ENCODE measurements at places on chromosomes 16 and 17. TPM values are rescaled to one million over a fixed set of nuclear protein-coding genes. Genes with fewer than 3 reads are reported as not detected.
A peak's percentile ranks its signal among the peaks of the same experiment; 100 is the strongest.

DNA sequence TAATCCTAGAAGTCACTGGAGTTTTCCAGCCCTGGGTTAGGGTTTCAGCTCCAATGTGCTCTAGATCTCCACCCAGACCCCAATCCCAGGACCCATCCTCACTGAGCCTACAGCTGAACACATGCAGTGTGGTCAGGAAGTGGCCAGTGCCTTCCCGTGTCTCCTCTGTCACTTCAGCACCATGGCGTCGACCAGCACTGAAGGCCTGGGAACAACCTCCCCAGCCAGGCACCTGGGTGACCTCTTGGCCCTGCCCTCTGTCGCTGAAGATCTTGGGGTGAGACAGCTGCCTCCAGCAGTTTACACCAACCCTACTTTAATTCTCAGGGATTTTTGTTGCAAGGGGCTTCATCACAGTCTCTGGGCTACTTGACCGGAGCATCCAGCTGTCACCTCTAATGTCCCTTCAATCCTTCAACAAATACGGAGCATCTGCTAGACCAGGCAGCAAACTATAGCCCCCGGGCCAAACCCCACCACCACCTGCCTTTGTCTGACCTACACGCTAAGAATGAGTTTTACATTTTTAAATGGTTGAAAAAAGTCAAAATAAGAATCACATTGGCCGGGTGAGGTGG lies 18.0 kb upstream of the GSG1L start:
- DNase-seq: no peak

DNA sequence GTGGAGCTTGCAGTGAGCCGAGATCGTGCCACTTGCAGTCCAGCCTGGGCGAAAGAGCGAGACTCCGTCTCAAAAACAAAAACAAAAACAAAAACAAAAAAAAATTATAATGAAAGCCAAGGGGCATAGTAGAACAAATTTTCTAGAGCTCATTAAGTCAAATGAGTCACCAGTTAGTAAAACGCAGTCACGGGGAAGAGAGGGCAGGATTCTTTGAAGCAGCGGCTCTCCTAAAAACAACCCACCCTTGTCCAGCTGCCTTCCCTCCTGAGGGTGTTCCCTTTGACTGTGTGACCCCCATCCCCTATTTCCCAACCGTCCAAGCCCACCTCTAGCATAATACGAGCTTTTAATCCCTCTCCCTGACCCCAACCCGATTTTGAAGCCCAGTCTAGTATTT lies 44.1 kb upstream of the STH start:
- DNase-seq: no peak

DNA sequence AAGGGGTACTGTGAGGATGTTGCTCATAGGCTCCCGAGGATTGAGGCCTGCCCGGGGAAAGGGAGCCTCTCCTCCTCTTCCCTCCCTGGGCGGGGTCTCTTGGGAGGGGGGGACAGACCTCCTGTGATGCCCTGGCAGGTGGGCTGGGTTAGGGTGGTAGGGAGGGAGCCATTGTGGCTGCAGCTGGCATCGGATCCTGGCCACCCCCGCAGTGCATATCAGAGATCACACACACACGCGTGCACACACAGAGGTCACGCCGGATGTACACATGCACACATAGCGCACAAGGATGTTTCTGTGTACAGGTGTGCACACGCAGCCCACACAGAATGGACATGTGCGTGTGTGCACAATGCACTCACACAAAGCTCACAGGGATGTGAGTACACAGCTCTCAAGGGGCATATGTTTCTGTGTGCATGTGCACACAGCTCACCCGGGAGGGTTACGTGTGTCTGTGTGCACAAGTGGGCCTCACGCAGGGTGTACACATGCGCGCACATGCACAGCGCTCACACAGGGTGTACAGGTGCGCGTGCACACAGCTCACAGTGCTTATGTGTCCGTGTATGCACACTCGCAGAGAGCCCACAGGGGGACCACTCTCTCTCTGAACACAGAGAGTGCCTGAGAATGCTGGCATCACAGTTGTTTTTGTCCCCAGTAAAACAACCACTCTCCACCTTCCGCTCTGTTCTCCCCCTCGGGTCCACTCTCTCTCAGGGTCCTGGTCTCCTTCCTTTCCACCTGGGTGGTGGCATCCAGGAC lies 2.4 kb downstream of the GJD3 start:
- no peak for DNase-seq

- no peak for DNase-seq
Measured at GRCh38 chr16:79213214-79213613, 387.3 kb downstream of the MAF start.

Gene RNF112
- polyA plus RNA-seq: 4.5 TPM

DNA sequence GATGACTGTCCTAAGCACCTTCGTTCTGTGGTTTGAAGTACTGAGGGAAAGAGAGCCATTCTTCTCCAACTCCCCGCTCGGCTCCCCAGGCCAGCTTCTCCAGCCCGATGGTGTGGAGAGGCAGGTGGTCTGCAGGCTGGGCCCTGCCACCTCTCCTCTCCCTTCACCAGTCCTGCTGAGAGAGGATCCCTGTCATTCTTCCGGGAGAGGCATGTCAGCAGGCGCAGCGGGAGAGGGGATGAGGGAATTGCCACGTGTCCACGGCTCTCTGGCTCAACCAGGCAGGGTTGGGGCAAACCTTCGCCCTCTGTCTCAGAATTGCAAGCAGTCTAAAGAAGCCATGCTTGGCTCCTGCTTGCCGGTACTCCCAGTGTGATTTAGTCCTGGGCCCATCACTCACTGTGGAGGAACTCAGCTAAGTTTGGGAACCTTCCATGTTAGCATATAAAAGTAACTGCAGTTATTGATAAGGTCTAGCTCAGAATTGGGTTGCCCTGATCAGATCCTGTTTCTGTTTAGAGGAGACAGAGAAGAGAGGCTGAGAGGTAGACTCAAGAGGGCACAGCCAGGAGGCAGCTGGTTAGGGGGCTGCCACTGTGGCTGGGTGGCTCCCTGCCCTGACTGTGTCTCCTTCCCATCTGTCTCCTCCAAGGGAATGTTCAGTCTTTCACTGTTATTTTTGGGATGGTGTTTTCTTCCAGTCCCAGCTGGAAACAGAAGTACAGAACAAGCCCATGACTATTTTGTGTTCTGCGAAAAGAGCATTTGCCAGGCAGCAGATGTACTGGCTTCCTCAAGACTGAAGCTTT lies 17.4 kb downstream of the HS3ST3B1 start:
- DNase-seq: no peak

DNA sequence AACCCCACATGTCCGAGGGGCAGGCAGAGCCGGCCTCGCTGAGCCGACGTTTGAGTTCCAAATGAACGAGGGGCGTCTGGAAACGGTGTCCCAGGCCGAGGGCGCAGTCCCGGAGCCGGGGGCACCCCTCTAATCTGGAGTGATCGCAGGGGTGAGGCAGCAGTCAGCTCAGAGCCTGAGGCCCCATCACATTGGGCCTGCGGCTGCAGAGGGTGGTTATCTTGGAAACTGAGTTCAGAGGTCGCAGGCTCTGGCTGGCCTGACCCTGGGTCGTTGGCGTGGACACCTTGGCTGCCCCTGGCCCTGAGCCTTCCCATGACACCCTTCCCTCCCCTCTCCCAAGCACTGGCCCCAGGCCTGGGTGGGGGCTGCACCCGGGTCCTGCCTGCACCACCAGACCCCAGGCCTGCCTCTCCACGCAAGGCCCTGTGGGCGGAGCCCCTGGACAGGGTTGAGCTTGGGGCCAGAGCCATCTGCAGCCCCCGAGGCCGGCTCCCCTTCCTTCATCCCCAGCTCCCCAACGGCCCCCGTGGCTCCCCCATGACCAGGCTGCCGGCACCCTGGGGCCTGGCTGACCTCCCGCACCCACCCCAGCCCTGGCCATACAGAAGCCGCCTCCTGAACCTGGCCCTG lies 45.6 kb downstream of the ZFPM1 start:
- DNase-seq: no peak

- DNase-seq: no peak
Measured at GRCh38 chr17:11430751-11431150, 167.5 kb upstream of the DNAH9 start.

GRCh38 chr16:27334838-27335237 lies 21.1 kb downstream of the IL4R start:
- peak; percentile 27 for DNase-seq

DNA sequence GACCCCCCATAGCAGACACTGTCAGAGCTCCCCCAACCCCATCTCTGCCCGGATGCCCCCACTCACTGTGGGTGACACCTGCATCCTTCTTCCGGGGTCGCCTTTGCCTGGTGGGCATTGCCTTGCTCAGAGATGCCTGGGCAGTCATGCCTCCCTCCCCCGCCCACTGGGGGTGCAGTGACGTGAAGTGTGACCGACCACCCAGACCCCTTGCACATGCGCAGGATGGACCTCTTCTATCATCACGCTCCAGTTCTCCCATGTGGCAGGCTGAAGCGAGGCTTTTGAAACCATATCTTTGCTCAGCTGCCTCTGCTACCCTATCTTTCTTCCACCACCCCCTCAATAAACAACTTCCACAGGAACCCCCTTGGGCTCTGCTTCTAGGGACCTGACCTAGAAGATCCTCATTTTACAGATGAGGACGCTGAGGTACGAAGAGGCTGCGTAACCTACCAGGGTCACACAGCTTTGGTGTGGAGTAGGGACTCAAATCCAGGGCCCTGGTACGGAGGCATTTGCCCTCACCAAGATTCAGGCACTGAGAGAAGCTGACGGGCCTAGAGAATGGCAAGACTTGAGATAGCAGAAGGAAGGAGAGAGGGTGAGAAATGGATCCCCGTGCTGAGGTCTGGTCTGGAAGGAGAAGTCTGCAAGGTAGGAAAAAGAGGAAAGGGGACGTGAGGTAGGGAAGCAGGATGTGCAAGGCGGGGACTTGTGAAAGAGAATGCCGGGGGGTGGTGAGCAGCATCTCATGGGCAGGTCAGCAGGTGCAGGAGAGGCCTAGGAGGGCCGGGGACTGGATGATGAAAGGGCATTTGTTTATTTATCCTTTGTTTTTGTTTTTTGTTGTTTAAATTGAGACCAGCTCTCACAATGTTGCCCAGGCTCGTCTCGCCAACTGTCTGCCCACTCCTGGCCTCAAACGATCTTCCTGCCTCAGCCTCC lies 14.4 kb downstream of the NLRC5 start:
- no peak for DNase-seq

DNA sequence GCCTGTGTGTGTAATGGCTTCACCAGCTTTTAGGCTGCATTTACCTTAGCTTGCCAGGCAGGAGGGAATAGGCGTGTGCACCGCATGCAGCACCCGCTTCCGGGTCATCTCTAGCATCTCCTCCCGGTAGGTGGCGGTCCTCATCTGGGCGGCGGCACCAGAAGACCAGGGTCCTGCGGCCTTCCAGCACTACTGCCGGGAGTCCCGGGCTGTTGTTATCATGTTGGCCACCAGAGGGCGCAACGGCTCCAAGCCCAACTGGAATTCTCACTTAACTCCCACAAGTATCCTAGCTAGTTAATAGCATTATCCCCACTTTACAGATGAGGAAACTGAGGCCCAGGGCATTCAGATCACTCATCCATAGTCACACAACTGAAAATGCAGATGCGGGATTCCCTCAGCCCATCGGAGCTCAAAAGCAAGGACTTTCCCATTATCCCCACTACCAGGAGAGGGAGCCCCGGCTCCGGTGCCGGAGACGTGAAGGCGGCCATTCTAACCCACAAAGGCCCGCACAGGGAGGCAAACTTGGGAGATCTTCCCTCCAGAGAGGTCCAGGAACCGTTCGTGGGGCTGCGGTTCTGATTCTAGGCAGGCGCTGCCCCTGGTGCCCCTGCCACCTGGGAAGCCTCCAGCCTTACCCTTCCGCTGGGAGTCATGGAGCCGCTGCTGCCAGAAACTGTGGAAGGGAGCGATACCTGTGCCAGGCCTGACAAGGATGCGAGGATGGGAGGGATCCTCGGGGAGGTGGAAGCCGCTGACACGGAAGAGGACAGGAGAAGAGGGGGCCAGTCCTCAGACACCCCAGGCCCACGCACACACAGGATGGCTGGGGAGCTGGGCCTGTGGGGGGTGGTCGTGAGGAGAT lies 23.9 kb downstream of the LGALS9 start:
- peak; percentile 6 for DNase-seq

Gene CMTM1
- polyA plus RNA-seq: 1.7 TPM

GRCh38 chr16:57145046-57146021 lies 40.5 kb downstream of the PSME3IP1 start:
- no peak for DNase-seq

DNA sequence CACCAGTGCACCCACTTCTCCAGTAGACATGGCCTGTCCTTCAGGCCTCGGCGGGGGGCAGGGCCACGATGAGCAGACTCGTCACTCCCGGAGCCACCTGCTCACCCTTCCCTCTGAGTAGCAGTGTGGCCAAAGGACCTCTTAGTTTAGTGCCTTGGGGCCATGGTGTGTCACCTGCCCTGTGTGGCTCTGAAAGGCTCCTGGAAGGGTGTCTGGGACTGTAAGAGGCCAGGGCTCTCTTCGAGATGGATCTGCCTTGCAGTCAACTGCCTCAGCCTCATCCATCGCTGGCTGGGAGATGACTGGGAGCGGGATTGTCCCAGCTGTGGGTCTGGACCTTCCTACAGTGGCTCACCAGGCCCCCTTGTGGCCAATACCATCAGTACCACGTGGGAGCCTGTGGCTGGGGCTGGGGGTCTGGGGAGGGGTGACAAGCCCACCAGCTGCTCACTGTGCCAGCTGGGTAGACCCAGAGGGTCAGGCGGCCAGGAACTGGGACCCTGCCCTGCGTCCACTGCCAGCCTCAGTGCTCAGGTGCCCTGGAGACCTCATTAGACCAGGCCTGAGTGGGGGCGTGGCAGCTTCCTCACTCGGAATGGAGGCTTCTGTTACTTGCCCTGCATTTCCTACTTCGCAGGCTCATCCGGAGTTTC lies 133.4 kb downstream of the OR1D5 start:
- no peak for DNase-seq

- peak; percentile 43 for DNase-seq
Measured at GRCh38 chr16:84478172-84478947, 26.1 kb downstream of the MEAK7 start.

DNA sequence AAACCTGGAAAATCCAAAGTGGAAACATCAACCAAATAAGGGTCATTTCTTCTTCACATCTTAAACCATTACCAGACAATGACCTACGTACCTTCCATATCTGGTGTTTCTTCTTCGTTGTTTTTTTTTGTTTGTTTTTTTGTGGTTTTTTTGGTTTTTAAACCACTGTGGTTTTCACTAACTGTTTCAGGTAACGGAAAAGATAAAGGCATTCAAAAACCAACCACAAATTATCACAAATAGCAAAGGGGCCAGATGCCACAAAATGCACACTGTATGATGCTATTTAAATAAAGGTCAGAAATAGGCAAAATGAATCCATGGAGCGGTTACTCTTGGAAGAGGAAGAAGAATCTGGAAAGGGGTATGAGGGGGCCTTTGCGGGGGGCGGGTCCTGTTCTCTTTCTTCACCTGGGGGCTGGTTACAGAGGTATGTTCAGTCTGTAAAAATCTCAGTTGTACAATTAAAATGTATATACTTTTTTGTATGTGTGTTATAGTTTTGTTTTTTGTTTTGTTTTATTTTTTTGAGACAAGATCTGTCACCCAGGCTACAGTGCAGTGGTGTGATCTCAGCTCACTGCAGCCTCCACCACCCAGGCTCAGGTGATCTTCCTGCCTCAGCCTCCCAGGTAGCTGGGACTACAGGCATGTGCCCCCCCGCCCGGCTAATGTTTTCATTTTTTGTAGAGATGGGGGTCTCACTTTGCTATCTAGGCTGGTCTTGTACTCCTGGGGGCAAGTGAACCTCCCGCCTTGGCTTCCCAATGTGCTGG lies 29.6 kb downstream of the LITAF start:
- DNase-seq: no peak

Gene PITPNM3
- polyA plus RNA-seq: 0.45 TPM
